Cardiac septum (tissue), 1 donor: ENCODE measurements at places on chromosomes 5 and 9. TPM values are rescaled to one million over a fixed set of nuclear protein-coding genes. Genes with fewer than 3 reads are reported as not detected.
A peak's percentile ranks its signal among the peaks of the same experiment; 100 is the strongest.

DNA sequence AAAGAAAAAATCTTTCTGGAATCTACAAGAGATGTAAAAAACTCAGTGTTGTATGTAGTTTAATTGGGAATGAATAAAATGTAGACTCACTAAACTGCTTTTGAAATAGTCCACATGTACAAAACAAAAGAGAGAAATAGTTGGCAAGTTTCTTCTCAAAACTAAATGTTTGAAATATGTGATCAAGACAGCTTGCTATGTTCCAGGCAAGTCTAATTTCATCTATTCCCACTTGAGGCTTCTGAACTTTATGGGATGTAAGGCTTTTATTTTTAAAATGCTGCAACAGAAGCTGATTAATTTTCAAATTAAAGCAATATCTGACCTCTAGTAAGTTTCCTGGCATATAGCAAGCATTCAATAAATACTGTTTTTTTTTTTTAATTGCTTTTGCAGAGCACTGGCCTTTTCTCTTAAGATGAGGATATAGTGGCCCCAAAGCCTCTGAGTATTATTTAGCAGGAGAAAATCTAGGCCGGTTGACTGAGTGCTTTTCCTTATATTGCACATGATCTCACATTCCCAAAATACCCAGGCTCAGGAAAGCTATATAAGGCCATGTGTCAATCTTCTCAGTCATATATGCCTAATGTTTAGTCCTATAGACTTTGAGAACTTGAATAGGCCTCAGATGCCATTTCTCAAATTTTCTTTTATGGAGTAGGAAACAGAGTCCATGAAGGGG, 183.2 kb downstream of the NTRK2 start:
- no peak for DNase-seq

GRCh38 chr9:33924978-33925797, 108.2 kb downstream of the UBE2R2 start:
- DNase-seq = no peak

- DNase-seq = no peak
Measured at GRCh38 chr9:72480921-72481320, 40.5 kb upstream of the TMC1 start.

- DNase-seq = no peak
Measured at GRCh38 chr5:87030699-87031098, 237.0 kb upstream of the RASA1 start.

DNA sequence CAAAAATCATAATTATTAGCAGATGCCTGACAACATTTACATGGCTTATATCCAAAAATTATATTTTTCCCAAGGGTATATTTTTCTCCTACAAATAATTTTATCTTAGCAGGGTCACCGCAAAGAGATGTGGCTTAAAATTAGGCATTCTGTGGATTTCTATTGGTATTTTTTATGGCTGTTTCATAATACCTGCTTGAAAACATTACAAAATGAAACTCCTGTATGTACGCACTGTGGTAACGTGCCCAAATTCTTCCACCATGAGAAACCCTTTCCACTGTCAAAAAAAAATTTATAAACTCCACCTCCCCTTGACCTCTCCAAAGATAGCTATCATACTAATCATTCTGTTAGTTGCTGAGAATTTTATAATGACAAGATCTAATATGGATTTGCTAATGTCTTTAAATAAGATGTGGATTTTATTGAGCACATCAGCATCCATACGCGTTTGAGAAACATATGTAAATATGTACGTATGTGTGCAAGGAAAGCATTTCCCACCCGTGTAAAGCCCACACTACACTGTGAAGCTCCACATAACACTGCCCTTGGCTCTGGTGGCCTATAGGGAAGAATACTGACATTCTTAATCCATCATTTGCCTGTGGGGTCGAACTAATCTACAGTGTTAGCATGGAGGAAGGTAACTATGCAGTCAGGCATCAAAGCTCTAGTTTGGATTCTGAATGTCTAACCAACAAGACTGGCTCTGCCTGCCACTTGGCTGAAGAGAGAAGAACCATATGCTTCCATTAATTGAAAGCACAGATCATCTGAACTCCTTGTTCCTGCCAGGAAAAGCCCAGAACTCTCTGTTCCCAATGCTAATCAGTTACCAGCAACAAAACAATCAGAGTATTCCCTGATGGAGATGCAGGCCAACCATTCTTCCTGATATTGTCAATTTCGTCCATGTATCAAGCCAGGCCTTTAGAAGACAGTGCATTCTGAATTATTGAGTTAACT, 244.7 kb downstream of the SPOCK1 start:
- no peak for DNase-seq

DNA sequence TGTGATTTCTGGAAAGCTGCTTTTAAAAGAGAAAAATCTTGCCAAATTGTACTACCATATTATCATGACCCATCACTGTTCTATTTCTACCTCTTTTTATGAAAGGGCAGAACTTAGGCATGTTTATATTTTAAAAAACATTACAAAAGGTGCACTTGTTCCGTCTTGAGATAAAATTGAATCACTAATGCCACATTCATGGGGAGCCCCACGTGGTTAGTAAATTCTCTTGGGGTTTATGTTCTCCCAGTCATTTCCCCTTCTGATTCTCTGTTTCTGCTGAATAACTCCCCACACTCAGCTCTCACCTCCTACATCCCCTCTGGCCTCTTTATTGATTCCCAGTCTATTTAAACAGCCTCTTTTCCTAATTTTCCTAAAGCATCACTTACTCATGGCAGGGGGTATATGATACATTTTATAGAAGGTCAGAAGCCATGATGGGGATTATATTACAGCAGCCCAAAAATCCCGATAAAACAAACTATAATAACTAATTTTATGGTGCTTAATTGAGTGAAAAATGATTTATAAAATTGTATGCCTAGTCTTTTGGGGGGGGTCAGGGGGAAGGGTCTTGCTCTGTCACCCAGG, 19.7 kb upstream of the VLDLR start:
- DNase-seq = no peak

The PCA3 gene
- not detected for total RNA-seq

GRCh38 chr5:90144625-90145327, 264.8 kb downstream of the CETN3 start:
- DNase-seq = no peak

DNA sequence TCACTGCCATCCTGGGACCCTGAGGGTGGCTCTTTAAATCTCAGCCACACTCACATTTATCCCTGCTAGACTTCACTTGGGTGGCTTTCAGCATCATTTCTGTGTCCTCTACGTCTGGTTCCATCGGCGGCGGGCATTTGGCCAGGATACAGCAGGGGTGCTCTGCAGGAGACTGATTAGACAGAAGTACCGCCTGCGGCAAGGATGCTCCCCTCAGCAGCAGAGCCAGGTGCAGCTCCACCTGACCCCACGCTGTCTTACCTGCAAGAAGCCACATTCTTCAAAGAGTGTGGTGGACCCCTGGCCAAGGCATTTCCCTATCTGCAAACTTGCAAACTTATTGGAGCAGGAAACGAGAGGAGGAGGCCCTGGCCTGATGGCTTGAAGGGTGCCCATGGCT, 309.8 kb upstream of the IRX4 start:
- DNase-seq = peak; percentile 72

GRCh38 chr5:134097211-134097749, 17.2 kb upstream of the TCF7 start:
- no peak for DNase-seq

DNA sequence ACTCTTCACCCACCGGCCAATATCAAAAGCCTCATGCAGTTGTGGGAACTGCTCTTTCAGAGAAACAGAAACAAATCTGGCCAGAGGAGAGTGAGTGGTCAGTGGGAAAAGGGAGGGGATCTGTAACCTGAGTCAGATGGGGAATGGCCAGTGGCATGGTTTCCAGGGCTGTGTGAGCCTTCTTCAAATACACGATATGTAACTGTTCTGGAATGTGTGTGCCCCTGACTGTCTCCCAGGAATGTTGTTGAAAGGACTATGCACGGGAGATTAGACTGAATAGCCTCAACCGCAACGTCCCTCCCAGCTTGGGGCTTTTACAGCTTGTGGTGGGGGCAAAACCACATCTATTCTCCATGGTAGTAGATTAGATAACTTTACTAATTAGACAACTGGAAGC, 60.8 kb downstream of the SH3TC2 start:
- no peak for DNase-seq
